Activated CD4-positive, alpha-beta T cell treated with anti-CD3 and anti-CD28 coated beads for 36 hours (primary cell): ENCODE measurements at places on chromosomes 12 and 14.

- no peak for DNase-seq
These were observed 7.3 kb downstream of the DHRS1 start for GRCh38 chr14:24292118-24292807.

DNA sequence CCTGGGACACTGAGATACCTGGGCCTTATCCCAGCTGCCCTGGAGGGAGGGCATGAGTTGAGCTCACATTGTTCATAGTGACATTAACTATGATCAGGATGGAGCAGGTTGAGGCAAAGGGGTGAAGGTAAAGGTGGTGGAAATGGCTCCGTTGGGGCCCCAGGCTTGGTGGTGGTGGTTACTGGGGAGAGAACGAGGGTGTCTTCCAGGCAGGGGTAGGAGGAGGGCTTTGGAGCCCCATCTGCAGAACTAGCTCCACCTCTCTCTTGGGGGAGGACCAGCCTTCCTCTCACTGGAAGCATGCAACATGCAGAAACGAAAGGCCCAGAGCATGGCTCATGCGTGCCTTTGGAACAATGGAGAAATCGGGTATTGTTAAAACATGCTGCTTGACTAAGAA, 217.0 kb downstream of the SLC41A2 start:
- no peak for DNase-seq

- no peak for DNase-seq
These were observed 297.2 kb upstream of the AMIGO2 start for GRCh38 chr12:47376927-47377326.

DNA sequence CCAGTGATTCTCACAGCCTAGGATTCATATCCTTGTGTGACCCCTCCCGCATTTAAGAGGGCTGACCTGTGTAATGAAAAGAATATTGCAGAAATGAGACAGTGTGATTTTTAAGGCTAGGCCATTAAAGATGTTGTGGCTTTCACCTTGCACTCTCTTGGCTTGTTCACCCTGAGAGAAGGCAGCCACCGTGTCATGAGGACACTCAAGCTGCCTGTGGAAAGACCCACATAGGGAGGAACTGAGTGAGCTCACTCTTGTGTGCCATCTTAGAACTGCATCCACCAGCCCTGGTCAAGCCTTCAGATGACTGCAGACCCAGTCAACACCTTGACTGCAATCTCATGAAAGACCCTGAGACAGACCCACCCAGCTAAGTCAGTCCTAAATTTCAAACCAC, 46.3 kb upstream of the TMPO start:
- no peak for DNase-seq

GRCh38 chr14:92539419-92539818, 25.8 kb downstream of the RIN3 start:
- DNase-seq: no peak

DNA sequence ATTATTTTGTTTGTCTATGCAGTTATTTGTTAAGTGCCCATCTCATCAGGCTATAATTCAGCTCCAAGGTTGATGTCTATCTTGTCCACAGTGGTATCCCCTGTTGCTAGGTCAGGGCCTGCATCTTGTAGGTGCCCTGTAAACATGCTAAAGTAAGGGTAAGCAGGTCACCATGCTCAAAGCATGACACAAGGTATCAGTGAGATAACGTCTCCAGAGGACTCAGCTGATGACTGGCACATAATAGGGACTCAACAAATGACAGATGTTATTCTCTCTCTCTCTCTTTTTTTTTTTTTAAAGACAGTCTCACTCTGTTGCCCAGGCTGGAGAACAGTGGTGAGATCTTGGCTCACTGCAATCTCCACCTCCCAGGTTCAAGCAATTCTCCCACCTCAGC, 2.3 kb downstream of the SDSL start:
- DNase-seq: no peak

- DNase-seq: peak; percentile 85
These were observed 120.1 kb upstream of the CCND2 start for GRCh38 chr12:4153343-4153892.

DNA sequence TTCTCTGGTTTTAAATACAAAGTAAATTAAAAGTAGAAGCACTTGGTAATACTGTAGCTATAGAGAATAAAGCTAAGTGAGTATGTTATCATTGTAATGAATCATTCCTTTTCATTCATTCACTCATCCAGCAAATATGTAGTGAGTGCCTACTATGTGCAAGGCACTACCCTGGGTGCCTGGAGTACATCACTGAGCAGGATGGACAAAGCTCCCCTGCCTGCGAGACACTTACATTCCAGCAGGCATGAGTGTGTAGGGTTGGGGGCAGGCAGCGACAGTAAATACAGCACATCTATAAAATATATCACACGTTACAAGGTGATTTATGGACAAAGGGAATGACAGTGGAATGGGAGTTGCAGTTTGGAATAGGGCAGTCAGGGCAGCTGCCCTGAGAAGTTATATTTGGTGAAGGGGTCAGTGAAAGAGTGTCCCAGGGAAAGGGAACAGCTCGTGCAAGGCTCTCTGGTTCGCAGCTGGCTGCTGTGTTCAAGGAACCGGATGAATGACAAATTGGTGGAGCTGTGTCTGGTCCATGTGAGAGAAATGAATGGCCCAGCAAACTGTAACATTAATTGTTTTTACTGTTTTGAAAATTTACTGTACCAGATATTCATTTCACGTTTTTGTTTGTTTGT, 159.6 kb downstream of the CRADD start:
- no peak for DNase-seq

DNA sequence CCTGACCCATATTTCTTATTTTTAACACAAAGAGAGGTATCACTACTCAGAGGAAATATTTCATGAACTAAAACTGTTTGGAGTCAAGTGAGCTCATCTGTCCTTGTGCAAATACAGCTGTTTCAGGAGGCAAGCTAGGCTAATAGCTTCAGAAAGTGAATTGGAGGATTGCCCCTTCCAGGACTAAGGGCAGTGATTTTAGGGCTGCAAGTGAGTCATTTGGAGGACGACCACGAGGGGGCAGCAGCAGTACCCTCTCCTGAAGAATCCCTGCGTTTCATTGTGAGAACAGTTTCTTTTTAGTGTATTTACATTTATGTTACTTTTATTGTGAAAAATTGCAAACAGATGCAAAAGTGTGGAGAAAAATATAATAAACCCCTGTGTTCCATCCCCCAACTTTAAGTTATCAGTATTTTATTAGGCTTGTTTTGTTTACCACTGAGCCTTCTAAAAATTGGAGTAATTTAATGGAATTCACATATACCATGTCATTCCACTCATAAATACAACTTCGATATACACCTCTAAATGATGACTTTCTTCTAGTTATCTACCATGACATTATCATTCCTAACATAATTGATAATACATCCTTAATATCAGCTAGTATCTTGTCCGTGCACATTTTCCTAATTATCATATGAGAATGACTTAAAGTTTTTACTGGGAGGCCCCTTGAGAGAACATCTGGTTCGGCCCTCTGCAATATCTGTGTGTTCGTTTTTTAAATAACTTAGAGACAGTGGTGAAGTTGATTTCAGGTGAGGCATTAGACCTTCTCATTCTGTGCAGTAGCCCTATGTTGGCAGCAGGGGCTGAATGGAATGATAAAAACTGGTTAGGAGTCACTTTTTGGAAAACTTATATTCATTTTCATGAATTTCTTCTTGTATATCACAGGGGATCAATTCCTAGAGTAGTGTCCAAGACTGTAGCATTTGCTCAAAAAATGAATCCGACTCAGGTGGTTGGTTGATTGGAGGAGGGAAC, 13.7 kb downstream of the FOXJ2 start:
- peak; percentile 90 for DNase-seq

DNA sequence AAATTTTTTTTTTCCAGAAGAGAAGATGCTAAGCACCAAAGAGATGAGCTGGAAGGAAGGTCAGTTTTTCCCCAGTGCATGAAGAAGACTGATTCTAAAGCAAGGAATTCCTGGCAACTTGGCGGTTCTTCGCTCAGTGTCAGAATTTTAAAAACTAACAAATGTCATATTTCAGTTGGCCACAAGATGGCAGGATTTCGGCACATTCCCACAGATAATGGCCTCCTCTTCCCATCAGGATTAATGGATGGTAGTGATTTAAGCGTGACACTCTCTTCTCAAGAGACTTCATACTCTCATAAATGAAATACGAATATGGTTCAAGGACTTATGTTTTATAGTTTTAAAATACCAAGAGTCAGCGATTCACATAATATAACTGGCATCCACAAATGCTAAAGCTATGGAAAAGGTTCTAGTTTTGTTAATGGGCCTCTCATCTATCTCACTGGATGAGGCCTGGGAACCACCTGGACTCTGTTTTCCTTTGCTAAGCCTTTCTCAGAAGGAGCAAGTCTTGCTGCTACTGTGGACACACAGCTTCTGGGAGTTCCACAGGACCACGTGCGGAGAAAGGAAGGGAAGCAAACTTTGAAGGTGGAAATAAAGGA, 46.1 kb upstream of the PTPRO start:
- DNase-seq: no peak

- peak; percentile 13 for DNase-seq
These were observed 319.4 kb downstream of the KCNC2 start for GRCh38 chr12:74890237-74890599.

DNA sequence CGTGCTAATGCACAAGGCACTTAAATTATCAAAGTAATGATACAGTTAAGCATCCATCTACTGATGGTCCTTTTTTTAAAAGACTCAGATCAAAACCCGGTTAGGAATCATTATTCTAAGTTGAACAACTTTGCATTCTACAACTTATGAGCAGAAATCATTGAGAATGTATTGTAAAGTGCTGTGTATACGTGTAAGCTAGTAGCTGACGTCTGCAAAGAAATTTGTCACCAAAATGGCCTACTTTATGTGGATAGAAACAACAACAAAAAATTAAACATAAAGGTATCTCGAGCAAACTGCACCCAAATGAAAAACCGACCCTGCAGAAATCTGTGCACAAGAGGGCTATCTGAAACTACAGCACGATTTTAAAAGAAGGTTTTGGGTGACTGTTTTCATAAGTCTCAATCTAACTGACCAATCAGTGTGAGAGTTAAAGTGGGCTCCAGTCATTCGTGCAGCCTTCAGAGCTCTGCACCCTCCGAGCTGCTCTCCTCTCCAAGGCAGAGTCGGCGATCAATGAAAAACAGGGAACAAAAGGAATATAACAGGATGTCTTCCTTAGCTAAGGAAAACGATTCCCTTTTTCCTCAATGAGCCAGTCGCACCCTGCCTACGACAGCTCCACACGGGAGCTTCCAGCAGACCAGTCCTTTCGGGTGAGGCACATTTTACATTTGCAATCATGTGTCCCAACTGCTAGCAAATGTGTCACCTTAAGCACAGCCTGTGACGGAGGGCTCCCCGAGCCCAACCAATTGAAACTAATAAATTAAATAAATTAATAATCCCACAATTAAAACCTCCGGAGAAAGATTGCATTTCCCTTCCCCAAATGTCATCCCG, 200.7 kb upstream of the FOXN3 start:
- DNase-seq: peak; percentile 59

- DNase-seq: peak; percentile 30
These were observed 6.9 kb upstream of the NTS start for GRCh38 chr12:85866986-85867776.

DNA sequence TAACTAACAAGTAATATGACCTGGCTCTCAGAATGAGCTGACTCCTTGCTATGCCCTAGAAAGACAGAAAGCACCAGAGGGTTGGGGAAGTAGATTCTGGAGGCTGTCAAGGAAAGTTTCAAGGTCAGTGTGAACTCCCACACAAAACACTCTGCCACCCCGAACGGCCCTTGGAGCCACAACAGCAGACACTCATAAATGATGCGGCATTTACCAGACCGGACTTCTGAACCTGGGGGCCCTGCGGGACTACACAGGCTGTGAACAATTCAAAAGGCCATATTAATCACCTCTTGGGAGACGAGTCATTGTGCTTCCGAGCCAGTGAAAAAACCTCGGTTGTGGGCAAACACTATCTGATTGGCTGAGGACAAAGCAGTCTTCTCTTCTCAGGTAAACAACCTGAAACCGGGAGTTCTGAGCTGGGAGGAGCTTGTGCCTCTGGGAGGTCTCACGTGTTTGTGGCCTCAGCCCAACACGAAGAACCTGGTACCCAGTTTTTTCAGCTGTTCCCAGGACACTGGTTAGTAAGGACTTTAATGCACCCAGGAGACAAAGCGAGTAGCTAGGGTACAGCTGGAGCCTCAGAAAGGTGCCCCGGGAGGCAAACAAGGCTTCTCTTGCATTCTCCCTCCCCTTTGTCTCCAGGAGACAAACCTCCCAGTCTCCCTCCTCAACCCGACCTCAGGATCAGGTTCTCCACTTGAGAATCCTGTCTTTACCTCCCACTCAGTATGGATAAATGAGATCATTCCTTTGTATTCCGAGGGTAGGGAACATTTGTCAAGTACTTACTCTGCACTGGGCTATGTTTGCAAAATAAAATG, 35.3 kb downstream of the VWF start:
- no peak for DNase-seq

DNA sequence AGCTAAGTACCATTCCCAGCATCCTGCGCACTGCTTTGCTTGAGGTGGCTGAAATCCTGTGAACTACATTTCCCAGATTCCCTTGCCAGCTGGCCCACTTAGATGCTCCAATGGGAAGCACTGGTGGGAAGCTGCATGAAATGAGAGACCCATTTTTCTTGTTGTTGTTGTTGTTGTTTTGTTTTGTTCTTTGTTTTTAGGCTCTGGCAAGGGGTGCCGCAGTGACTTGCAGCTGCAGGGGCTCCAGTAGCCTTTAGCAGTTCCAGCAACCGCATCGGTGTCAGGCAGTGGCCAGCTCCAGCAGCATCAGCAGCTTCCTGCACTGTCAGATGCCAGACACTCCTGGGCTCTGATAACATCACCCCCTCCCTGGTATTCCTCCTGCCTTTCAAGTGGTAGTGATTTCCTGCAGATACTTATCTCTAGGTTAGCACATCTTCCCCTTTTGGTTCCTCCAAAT, 8.8 kb upstream of the EGLN3 start:
- no peak for DNase-seq

GRCh38 chr14:31026077-31026449, at the start of gene STRN3:
Gene STRN3, minus strand, starts transcription at chr14:31026379. Its CDS starts 194 bp downstream, at chr14:31026185.
- DNase-seq: no peak

- no peak for DNase-seq
These were observed 2.1 kb downstream of the UNG start for GRCh38 chr12:109099431-109100020.
